AG09319 (cell line): ENCODE measurements at places on chromosomes 3 and 15.

DNA sequence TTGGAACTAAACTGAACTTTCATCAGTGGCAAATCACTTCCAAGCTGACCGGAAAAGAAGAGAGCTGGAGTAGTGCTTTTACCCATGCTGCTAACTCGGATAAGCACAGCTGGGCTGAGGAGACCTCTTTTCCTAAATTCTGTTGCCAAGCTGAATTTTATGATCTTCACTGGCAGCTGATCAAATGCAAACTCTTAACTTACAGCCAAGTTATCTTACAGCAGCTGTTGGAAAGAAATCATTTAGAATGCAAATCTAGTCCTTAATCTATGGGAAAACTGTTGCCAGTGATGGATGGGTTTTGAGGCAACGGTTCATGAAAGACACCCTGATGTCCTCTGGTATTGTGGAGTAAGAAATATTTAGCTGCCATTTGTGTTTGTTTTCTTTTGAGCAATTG is 216.5 kb downstream of the ZNF385D start:
- DNase-seq = no peak

GRCh38 chr15:58057559-58057958 is 8.0 kb downstream of the ALDH1A2 start:
- no peak for DNase-seq

DNA sequence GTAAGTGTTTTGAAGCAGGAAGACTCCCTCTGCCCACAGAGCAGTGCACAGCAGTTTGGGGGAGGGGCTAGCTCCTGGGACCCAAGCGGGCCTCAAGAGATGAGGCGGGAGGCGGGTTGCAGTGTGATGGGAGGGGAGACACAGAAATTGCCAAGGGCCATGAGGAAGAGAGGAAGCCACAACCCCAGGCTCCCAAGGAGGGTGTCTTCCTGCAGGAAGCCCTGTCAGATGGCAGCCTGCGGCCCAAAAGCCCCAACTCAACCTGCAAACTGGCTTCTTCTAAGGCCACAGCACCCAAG is 7.3 kb upstream of the ISLR2 start:
- no peak for DNase-seq

DNA sequence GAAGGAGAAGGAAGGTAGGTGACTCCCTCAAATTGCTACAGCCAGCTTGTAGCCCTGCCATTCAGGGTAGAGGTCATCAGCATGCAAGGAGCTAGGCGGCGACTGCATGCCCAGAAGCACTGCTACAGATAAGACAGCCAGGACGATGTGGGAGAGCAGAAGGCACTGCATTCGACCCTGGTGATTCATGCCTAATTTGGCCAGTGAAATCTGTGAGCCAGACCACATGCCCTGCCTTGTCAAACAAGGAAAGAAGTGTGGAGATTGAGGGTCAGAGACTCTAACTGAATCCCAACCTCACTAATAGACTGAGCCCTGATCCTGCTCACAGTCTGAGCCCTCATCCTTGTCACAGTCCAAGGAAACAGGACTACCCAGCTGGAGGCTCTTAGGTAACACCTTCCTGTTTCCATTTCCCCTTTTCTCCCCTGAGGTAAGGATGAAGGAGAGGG is 86.6 kb downstream of the LINGO1 start:
- DNase-seq = peak; percentile 40

- DNase-seq = no peak
Observed at GRCh38 chr3:111521891-111522290, 20.1 kb upstream of the CD96 start.

- no peak for DNase-seq
Observed at GRCh38 chr15:45389351-45389750, 11.0 kb upstream of the GATM start.

DNA sequence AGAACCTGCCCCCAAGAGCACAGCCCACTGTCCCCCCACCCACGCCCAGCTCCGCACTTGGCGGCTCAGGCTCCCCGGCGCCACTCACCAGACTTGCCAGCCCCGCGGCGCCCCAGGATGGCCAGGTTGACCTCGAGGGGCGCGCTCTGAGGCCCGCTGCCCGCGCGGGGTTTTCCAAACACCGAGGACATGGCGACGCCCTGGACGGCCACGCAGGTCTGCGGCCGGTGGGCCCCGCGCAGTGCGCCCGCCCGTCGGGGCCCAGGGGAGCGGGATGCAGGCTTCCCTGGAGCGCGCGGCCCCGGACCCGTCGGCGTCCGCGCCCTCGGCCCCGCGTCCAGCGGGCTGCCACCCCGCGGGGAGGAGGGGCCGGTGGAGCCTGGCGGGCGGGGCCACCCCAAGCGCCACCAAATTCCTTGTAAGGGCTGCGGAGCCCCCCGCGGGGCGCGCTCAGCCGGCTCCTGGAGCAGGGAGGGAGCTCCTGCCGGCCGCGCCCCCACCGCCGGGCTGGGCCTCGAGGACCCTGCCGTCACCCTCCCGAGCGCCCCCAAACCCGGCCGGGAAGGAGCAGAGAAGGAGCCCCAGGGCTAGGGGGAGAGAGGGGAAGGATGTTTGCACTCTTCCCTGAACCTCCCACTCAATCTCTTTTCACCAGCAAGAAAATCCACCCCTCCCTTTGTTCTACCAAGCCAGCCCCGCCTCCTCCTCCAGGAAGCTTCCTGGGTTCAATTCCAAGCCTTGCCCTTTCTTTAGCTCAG is at the start of gene RASL12:
TSS of gene RASL12 (minus strand) at position 347 of the 758 bp plus-strand sequence. CDS start at position 191, 156 bp downstream.
- no peak for DNase-seq

DNA sequence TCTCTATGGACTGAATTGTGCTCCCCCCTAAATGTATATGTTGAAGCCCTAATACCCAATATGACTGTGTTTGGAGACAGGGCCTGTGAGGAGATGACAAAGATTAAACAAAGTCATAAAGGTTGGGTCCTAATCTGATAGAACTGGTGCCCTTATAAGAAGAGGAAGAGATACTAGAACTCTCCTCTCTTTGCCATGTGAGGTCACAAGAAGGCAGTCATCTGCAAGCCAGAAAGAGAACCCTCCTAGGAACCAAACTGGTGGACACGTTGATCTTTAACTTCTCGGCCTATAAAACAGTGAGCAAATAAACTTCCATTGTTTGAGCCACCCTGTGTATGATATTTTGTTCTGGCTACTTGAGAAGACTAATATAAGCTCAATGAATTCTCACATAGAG is 31.6 kb upstream of the ENTPD3 start:
- no peak for DNase-seq

- no peak for DNase-seq
Observed at GRCh38 chr3:195828762-195829161, 17.0 kb upstream of the MUC4 start.

DNA sequence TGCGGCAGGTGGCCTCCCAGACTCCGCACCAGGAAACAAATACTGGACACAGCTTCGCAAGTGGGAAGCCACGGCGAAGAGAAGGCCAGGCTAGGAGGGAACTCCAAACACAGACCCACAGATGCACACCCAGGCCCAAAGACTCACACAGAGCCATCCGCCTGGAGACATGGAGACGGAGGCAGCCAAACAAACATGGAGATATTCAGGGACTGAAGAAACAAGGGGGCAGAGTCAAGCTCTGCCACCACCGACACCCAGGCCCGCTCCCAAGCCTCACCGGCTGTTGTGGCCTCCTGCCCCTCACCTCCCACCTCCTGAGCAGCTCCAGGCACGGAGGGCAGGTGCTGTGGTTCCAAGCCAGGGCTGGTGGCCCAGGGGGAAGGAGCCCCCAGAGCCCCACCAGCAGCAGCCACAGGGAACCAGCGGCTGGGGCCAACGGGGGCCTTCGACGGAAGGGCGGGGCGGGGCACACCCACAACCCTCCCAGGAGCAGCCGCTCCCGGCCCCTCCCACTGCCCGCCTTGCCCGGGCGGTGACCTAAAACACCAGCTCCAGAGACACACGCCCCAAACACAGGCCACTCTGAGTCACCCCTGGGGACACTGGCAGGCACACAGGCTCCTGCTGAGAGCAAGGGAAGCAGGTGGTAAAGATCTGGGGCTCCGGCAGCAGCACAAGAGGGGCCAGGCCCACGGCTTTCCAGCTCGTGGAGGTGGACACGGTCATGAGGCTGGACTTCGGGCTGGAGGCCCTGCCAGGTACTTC is 31.9 kb downstream of the TNK2 start:
- no peak for DNase-seq

GRCh38 chr15:76996526-76997401 is 1.8 kb downstream of the PSTPIP1 start:
- no peak for DNase-seq

DNA sequence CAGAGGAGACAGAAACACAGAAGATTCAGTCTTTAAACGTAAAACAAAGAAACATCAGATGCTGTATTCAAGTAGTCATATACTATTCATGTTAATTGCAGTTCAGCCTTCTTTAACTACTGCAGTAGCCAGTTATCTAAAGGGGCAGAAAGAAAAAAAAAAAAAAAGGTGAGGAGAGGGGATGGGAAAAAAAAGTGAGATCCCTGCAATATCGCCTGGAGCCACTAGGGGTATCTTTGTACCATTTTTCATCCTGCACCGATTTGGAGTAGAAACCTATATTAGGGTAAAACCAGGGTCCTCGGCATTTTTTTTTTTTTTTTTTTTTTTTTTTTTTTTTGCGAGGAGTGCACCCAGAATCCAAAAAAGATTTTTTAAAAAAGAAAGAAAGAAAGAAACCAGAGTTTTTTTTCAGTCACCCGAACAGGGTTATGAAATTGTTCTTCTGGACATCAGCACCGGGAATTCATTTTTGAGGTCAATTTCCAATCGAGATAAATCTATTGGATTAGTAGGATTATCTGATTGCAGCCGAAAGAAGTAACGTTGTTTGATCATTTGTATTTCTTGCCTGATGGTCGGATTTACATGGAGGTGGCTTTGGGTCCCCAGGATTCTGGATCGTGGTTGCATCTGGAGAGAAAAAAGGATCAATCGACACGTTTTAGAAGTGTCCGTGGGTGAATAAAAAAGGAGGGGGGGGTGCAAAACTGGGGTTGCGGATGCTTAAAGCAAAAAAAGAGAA is 186.7 kb downstream of the NLGN1 start:
- DNase-seq = no peak

DNA sequence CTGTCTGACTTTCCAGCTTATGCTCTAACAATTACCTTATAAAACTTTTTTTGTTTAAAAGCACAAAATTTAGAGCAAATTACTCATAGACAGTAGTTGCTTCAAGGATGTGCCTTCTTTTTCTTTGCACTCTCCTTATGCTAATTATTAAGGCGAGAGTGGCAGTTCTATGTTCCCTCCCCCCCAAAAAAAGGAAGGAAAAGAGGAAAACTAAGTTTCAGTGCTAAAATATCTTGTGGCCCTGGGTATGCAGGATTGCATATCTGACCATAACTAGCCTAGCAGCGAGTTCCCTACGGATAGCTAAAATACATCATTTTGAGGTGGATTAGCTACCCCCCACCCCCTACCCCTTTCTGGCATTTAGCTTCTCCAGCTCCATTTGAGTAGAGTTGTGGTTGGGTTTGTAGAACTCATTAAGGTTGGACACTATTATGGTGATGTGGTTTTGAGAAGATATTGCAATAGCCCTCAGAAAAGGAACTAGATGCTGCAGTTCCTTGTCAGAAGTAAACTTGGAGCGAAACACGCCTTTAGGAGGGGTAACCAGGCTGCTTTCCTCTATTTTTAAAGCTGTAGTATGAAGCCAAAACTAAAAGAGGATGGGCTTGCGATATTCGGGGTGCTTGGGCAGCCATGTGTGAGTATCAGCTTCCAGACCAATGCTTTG is 174.6 kb downstream of the AKAP13 start:
- DNase-seq = no peak

- no peak for DNase-seq
Observed at GRCh38 chr15:73593304-73594074, 39.7 kb downstream of the NPTN start.

DNA sequence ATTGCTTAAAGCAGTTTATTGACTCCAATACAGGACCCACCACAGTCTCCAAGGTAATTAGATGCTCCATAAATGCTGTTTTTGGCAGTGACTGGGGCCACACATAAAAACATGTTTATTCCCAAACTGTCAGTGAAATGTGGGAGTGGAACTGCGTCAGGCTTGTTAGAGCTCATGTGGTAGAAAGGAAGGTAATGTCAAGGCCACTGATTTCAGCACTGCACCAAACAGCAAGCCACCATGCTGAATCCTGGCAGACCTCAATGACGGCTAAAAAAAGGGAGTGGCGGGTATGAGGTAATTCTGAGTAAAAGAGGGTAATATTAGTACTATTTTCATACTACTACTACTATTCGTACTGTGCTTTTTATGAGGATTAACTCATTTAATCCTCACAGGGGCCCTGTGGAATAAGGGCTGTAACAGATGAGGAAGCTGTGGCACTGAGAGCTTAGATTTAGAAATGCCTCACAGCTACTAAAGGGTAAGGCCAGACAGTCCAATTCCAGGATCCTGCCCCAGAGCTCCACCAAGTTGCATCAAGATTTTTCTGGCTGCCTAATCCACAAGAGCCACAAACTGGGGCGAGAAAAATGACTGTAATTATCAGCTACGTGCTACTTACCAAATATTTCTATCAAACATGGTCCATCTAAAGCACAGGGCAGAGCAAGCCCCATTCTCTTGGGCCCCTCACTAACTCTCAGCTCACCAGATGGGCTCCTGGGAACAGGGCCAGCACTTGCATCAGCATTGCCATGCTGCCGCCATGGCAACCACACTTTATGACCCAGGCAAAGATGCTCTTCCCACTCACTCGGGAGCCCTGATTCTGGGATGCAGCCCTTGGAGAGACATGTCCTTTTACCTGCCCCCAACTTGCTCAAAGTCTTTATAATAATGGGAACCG is 83.6 kb upstream of the SPATA12 start:
- DNase-seq = peak; percentile 7

DNA sequence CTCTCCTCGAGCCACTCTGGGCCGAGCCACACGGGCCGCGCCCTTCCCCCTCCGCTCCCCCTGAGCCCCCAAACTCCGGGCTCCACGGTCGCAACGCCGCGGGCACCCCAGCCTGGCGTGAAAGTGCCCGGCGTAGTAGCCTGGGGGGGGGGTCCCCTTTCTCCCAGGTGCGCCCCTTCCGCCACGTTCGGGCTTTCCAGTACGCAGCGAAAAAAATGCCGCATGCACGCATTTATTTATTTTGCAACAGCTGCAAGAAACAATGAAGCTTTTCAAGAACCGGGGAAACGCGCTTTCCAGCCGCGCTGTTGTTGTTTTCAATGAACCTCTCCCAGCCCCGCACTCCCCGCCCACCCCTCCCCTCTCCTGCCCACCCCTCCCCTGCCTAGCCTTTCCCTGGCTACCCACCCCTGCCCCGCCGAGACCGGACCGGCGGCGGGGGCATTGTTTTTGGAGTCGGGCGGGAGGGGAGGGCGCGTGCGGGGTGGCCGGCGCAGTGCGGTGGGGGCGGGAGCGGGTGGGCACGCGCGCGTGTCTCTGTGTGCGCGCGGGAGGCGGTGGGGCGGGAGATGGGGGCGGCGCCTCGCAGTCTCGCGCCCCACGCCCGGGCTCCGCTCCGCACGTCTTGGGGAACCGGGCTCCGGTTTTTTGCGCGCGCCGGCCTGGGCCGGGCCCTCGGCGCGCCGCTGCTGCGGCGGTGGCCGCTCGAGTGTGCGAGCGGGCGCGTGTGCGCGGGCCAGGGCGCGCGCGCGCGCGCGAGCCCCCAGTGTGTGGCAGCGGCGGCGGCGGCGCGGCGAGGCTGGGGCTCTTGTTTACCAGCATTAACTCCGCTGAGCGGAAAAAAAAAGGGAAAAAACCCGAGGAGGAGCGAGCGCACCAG is at the start of gene IGF1R:
TSS of gene IGF1R (plus strand) at position 766 of the 880 bp plus-strand sequence. CDS start 1,043 bp downstream, outside the sequence.
- DNase-seq = peak; percentile 71

GRCh38 chr15:55816017-55816416 is 73.1 kb upstream of the PRTG start:
- DNase-seq = no peak

GRCh38 chr3:196772897-196773296 is 33.2 kb downstream of the PAK2 start:
- DNase-seq = no peak
